ENCODE measurements at places on chromosomes 1 and 21.
A peak's percentile ranks its signal among the peaks of the same experiment; 100 is the strongest.

- DNase-seq, result peak; percentile 58
These were observed 178.0 kb downstream of the CAMTA1 start for GRCh38 chr1:6962996-6963911.

- DNase-seq, result no peak
These were observed 879.4 kb downstream of the MRPL39 start for GRCh38 chr21:24727803-24728440.

- no peak for DNase-seq
These were observed 32.3 kb downstream of the TMCC2 start for GRCh38 chr1:205259998-205260397.

DNA sequence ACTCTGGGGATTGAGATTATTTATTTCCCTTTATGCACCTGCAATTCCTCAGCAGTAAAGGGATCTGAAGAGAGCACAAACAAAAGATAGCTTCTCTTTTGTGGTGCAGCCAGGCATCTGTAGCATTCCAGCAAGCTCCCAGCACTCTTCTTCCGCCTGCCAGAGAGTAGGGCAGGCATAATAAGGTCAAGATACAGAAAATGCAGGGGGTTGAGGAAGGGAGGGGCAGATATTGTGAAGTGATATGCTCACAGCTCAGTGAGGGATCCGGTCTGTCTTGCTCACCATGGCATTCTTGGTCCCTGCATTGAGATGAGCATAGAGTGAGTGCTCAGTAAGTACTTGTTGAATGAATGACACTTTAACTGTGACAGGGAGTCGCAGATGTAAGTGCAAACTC is 23.9 kb downstream of the FASLG start:
- no peak for DNase-seq

DNA sequence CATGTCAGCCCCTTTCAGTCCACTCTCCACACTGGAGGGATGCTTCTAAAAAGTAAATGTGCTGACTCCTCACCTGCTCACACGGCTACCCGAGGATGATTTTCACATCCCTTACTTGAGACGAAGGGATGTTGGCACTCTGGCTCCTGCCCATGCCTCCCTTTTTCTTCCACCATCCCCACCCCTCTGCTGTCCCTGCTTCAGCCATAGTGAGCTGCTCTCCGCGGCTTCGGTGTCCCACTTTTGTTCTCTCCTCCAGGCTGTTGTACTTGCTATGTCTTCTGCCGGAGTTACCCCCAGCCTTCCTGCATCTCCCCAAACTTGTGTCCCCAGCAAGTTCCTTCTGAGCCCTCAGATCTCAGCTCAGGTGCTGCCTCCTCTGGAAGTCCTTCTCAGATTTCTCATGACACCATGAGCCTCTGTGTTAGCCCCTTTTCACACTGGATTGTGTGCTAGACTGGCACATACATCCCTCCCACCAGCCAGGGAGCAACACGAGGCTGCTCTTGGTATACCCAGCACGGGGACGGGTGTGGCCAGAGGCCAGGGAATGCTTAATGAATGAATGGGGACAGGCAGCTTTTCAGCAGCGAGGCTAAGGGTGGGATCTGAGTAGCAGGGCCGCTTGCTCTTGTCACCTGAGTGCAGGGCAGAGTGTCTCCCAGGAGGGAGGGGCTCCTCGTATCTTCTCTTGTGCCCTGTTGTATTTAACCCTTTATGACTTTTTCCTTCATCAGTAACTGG is 1.3 kb downstream of the ACOT11 start:
- no peak for DNase-seq

GRCh38 chr1:211148366-211148765 is 14.4 kb upstream of the KCNH1 start:
- DNase-seq, result no peak

DNA sequence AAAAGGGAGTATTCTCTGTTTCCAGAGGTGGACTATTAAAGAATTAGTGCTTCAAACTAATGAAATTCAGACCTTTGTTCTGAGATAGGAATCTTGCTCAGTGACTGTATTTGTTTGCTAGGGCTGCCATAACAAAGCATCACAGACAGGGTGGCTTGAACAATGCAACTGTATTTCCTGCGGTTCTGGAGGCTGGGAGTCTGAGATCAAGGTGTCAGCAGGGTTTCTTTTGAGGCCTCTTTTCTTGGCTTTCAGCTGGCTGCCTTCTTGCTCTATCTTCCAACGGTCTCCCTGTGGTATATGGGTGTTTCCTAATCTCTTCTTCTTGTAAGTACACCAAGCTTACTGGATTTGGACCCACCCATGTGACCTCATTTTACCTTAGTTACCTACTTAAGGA is 264.6 kb upstream of the PROX1 start:
- no peak for DNase-seq

DNA sequence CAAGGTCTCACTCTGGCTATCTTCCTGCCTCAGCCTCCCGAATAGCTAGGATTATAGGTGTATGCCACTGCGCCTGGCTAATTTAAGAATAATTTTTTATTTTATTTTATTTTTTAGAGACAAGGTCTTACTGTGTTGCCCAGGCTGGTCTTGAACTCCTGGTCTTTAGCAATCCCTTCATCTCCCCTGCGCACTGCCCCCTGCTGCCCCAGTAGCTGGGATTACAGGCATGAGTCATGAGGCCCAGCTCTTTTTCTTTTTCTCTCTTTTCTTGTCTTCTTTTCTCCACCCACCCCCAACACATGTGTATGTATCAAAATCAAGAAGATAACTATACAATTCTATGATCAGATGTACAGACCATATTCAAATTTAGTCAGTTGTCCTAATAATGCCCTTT is 87.2 kb downstream of the PEX14 start:
- DNase-seq, result no peak

- DNase-seq, result no peak
These were observed 39.6 kb upstream of the COL6A1 start for GRCh38 chr21:45941717-45942546.

- no peak for DNase-seq
These were observed 185.1 kb upstream of the CAMK1G start for GRCh38 chr1:209398313-209398991.

DNA sequence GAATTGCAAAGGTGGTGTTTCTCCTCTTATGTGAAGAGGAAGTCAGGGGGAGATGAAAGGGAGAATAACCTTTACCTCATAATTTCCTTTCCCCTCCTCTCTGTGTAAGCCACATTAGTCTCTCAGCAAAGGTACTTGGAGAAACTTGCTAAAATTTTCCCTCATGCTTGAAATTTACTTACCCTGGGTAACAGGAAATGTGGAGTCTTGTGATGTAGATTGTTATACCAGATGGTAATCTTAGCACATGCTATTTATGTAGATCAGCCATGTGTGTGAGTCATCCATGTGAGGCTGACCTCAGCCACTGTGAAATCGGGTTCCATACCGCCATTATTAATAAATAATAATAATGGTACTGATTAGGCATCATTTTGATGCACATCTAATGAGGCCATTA is 128.4 kb downstream of the TGFB2 start:
- no peak for DNase-seq
